ENCODE measurements at places on chromosomes 7 and 10.
A peak's percentile ranks its signal among the peaks of the same experiment; 100 is the strongest.

- no peak for DNase-seq
Measured at GRCh38 chr10:63899673-63900300, 378.6 kb downstream of the REEP3 start.

DNA sequence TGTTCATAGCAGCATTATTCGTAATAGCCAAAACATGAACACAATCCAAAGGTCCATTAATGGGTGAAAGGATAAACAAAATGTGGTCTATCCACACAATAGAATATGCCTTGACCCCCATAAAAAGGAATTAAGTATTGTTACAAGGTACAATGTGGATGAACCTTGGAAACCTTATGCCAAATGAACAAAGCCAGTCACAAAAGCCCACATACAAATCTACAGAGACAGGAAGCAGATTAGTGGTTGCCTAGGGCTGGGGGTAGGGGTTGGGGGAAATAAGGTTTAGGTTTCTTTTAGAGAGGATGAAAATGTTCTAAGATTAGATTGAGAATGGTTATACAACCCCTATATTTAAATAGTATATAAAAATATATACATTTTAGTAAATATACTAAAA lies 34.8 kb downstream of the PIP4K2A start:
- no peak for DNase-seq

- DNase-seq: no peak
Measured at GRCh38 chr7:105600720-105601550, 19.6 kb upstream of the EFCAB10 start.

- DNase-seq: peak; percentile 90
Measured at GRCh38 chr10:52879091-52879807, 106.7 kb upstream of the MBL2 start.

- DNase-seq: no peak
Measured at GRCh38 chr7:33446551-33446950, 317.2 kb downstream of the BBS9 start.

- DNase-seq: no peak
Measured at GRCh38 chr10:7265396-7266123, 145.3 kb downstream of the SFMBT2 start.

DNA sequence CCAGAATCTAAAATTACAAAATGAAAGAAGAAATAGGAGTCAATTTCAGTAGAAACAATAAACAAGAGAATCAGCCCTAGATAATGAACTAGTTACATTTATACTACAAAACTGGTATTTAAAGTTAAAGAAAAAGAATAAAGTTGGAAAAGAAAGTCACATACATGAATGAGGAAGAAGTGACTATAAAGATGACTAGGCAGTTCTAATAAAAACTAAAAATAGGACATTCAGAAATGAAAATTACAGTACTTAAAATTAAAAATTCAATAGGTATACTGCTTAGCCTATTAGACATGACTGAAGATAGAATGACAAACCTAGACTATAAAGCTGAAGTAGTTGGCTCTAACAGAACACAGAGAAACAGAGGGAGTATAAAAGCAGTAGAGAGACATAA lies 108.8 kb downstream of the AHR start:
- no peak for DNase-seq

- no peak for DNase-seq
Measured at GRCh38 chr7:143360788-143361551, 1.5 kb downstream of the FAM131B start.

- no peak for DNase-seq
Measured at GRCh38 chr7:37683246-37684120, at the start of gene GPR141. GPR141 (plus strand) TSS chr7:37683766; CDS start chr7:37740394, 56,628 bp downstream.

- peak; percentile 80 for DNase-seq
Measured at GRCh38 chr7:120043250-120043649, 229.7 kb upstream of the KCND2 start.

DNA sequence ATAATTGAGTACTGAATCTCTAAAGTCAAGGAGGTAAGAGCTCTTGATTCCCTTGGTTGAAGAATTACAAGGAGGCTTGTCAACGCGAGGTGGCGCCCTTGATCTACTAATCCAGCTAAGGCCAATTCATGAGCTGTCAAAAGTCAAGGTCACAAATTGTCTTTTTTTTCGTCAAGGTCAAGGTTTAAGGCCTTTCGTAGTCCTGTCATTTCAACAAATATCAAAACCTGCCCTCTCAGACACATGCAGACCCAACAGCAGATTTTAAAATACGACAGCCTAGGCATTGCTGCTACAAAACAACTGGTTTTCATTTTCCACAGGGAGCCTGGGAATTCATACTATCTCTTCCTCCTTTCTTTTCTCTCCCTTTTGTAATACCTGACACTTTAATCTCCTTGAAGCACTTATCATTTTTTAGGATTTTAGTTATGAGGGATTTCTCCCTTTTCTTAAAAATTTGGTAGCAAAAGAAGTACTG lies 3.6 kb downstream of the HOXA13 start:
- peak; percentile 57 for DNase-seq

GRCh38 chr10:99560277-99561126 lies 27.8 kb downstream of the NKX2-3 start:
- DNase-seq: peak; percentile 27

GRCh38 chr7:141198194-141198958 lies 124.5 kb downstream of the TMEM178B start:
- no peak for DNase-seq

GRCh38 chr7:27606270-27607209 lies 56.1 kb downstream of the HIBADH start:
- peak; percentile 65 for DNase-seq

- no peak for DNase-seq
Measured at GRCh38 chr7:2146676-2147472, 85.9 kb downstream of the MAD1L1 start.

- no peak for DNase-seq
Measured at GRCh38 chr10:23755556-23755955, 316.7 kb downstream of the OTUD1 start.

DNA sequence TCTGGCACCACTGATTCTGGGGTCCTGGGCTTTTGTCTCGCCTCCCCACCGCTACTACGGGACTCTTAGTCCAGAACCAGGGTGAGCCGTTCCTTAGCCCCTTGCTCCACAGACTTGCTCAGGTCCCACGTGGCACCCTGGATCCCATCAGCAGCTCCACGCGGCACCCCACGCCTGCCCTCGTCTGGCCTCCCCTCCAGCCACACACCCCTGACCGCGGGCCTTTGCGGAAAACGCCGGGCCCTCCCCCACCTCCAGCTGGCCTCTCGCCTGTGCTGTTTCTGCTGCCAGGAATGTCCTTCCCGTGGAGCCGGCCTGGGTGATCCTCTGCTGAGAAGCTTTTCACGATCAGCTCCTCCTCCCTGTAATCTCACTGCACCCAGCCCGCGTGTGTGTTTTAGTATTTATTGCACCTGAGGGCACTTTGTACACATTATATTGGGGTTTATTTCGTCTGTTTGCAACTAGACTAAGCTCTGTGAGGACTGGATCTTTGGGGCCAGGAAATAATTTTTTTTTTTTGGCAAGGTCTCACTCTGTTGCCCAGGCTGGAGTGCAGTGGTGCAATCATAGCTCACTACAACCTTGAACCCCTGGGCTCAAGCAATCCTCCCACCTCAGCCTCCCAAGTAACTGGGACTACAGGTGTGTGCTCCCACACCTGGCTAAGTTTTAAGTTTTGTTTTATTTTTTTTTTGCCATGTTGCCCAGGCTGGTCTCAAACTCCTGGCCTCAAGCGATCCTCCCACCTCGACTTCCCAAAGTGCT lies 10.5 kb upstream of the TTYH3 start:
- DNase-seq: peak; percentile 74

GRCh38 chr10:122997864-122998263 lies 10.7 kb downstream of the IKZF5 start:
- no peak for DNase-seq

- peak; percentile 90 for DNase-seq
Measured at GRCh38 chr10:116771101-116771958, 29.0 kb upstream of the HSPA12A start.

GRCh38 chr7:44145969-44146911 lies 5.1 kb upstream of the MYL7 start:
- DNase-seq: peak; percentile 64
